ENCODE measurements at places on chromosomes 11 and 22. TPM values are rescaled to one million over a fixed set of nuclear protein-coding genes. Genes with fewer than 3 reads are reported as not detected.

ASCL2 gene
- total RNA-seq, result 1.7 TPM

ATXN10 gene
- 88.7 TPM for total RNA-seq

OTOG gene
- not detected for total RNA-seq

MFNG gene
- 94.0 TPM for total RNA-seq

FLRT1 gene
- total RNA-seq, result 1.4 TPM

DNA sequence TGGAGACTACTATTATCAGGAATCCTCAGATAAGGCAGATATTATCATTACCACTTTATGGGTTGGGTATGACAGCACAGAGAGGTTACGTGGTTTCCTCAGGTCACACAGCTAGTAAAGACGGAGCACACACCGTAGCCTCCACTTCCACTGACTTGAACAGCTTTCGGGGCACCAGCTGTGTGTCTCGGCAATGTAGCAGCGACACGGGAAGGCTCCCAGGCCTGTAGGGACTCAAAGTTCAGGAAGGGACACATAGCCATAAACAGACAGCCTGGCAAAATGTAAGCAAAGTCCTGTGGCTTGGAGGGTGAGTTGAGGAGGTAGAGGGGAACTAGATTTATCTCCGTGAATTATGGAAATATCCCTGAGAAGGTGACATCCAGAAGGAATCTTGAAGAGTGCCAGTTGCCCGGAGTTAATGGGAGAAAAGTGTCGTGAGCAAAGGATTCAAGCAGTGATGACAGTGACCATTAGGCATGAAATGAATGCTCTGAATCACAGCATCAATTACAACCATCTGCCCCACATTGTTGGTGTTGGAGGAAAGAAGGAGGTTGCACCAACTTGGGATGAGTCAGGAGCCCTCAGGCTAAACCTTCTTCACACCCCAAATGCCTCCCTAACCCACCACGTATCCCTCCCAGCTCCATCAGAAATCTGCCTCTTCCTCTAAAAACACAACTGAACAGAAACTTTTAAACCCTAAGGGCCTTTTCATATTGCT, 106.7 kb upstream of the ASPHD2 start:
- DNase-seq, result no peak

GRCh38 chr11:133893381-133893780, 48.1 kb upstream of the SPATA19 start:
- no peak for DNase-seq

DNA sequence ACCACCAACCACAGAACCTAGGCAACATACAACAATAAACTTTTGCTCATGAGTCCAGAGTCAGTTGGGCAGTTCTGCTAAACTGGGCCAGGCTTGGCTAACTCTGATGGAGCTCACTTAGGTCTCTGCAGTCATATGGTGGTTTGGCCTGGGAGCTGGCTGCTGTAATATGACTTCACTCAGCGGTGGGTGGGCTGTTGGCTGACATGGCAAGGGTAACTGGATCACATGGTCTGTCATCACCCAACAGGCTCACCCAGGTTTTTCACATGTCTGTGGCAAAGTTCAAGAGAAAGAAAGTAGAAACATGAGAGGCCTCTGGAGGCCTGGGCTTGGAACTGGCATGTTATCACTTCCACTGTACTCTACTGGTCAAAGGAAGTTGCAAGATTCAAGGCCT, 43.2 kb upstream of the CLMP start:
- no peak for DNase-seq

GRCh38 chr11:13761250-13761649, 92.8 kb downstream of the FAR1 start:
- no peak for DNase-seq

DNA sequence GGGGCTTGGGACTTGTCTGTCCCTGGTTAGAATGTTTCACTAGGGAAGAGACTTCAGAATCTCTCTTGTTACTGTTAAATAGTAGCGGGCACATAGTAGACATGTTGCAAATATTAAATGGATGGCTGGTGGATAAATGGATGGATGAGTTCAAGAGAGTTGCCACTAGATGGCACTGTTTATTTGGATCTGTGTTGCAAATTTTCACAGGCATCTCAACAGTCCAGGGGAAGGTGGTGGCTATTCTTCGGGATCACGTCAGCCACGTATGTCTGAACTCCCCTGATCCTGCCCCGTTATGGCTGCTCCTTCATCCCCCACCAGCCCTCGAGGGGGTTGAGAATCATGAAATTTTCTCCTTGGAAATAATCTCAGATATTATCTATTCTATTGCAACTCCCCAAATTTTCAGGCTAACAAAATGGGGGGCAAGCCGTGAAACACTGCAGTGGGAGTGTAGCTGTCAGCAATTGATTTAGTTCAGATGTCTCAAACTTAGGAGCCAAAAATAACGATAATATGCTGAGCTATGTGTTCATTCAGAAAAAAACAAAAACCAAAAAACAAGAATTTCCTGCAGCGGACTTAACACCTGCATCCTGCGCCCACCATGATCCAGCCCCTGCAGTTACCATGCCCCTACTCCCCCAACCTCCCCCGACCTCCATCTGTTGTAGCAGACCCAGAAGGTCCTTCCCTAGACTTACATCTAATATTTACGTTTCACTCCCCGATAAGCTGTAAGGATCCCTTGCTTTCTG, 29.1 kb upstream of the BIRC3 start:
- DNase-seq, result peak; percentile 39

DNA sequence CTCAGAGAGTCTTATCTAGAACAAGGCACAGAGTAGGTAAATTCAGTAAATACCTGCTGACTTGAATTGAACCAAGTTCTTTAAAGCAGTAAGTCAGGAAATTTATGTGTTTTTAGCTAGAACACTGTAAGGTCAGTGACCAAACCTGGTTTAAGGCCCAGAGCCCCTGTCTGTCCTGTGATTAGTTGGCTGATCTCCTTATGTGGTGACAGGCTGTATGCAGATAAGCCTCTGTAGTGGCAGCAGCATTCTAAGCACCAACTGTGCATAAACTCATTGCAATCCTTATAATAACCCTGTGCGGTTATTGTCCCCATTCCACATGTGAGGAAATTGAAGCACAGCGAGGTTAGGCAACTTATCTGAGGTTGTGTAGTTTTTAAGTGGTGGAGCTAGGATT, 40.5 kb downstream of the FBXO7 start:
- DNase-seq, result no peak

GRCh38 chr11:127600674-127601073, 600.1 kb upstream of the KIRREL3 start:
- DNase-seq, result no peak

- DNase-seq, result no peak
Observed at GRCh38 chr11:106608677-106609076, 409.6 kb downstream of the GUCY1A2 start.
